ENCODE measurements at places on chromosomes 7 and 10. TPM values are rescaled to one million over a fixed set of nuclear protein-coding genes. Genes with fewer than 3 reads are reported as not detected.

The ACTR3C gene
- total RNA-seq = 31.6 TPM

The ARHGAP22 gene
- total RNA-seq = 6.6 TPM

The PGAM2 gene
- 2.1 TPM for total RNA-seq

The CREB5 gene
- 27.2 TPM for total RNA-seq

The WIPF3 gene
- total RNA-seq = 4.5 TPM

The DCLRE1C gene
- 17.0 TPM for total RNA-seq

GRCh38 chr10:62005281-62005680, 103.8 kb downstream of the ARID5B start:
- H3K36me3 ChIP-seq = no peaks in the 10 kb centered on the region
- DNase-seq = no peak
- no peaks in the 10 kb centered on the region for H3K27me3 ChIP-seq
- H3K27ac ChIP-seq = no peak overlapping the region
- peaks cover 35% of the 10 kb centered on the region for H3K4me1 ChIP-seq

GRCh38 chr10:124629415-124629814, 114.8 kb downstream of the FAM53B start:
- H3K4me3 ChIP-seq = no peak overlapping the region
- no peaks in the 10 kb centered on the region for H3K36me3 ChIP-seq
- H3K27me3 ChIP-seq = no peaks in the 10 kb centered on the region
- no peak for DNase-seq
- no peak overlapping the region for H3K27ac ChIP-seq

DNA sequence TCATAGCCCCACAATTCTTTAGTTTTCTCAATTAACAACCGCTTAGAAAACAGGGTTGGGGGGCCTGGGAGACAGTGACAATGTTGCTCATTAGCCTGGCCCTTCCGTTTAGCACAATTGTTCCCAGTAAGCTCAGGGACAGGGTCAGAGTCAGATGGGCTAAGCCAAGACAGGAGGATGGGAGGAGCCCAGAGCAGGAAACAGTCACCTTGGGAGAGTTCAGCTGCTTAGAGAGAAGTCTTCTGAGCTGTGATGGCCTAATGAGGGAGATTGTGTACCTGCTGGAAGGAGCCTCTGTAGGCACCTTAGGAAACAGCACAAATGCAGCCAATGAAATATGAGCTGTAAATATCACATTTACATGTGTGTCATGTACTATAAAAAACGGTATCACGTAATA, 35.9 kb downstream of the SVOPL start:
- H3K27ac ChIP-seq = no peak overlapping the region
- no peaks in the 10 kb centered on the region for H3K4me1 ChIP-seq
- H3K4me3 ChIP-seq = no peak overlapping the region

DNA sequence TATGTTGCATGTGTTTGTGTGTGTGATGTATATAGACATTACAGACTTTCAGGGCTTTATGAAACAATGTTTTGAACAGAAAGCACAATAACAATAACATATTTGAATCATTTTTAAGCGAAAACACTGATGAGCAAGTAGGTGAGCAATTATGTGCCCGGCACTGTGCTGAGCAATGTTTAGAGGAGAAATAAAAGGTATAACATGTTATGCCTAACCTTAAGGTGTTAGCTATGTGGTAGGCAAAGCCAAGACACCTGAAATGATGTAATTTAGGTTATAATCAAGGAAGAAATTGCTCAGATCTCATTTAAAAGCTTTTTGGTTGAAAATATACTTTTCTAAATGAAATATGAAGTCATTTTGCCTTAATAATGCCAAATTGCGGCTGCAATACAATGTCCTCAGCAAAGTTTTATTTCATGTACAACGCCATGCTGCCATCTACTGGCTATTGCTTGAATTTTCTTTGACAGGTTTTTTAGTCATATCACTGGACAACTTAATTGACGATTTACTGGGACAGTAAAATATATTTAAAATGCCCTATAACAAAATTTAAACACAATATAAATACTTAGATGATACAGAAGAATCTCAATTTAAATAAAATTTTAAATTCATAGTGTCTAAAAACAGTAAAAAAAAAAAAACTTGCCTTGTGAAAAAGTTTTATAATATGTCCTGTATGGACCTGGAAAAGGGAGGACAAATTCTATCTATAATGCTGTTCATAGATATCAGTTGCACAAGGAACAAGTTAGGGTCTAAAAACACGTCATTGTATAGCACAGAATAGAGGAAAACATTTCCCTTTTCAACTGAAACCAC, 131.1 kb upstream of the CDK1 start:
- no peak overlapping the region for H3K4me3 ChIP-seq
- H3K27ac ChIP-seq = no peak overlapping the region
- DNase-seq = peak; percentile 36
- H3K27me3 ChIP-seq = no peaks in the 10 kb centered on the region
- H3K36me3 ChIP-seq = no peaks in the 10 kb centered on the region

GRCh38 chr10:131211965-131212619, 99.4 kb downstream of the TCERG1L start:
- H3K27me3 ChIP-seq = no peaks in the 10 kb centered on the region
- no peak overlapping the region for H3K4me3 ChIP-seq
- H3K36me3 ChIP-seq = no peaks in the 10 kb centered on the region
- H3K27ac ChIP-seq = no peak overlapping the region

DNA sequence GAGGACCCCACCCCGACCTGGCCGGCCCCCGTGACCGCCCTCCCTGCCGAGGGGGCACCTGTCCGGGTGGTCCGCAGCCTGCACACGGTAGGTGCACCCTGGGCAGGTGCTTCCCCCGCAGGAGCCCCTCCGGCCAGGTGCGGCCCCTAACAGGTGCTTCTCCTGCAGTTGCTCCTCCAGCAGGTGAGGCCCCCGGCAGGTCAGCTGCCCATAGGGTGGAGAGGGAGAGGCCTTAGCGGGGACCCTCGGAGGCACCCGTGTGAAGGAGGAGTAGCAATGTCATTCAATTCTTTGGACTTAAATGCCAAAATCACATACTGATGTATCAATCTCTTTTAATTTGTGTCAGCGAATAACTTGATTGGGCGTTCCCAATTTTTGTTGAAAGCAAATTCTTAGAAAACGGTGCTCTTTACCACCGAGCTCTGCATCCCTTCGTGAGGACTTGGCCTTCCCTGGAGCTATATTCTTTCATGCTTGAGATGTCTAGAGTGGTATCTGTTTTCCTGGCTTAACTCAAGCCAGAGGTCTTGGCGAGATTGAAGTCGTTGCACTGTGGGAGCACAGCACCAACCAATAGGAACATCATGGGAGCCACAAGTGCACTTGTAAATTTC, 738 bp upstream of the NCAPG2 start:
- peak overlapping the region; percentile 83 for H3K4me3 ChIP-seq
- no peaks in the 10 kb centered on the region for H3K36me3 ChIP-seq
- peaks cover 3% of the 10 kb centered on the region for H3K4me1 ChIP-seq
- peak; percentile 34 for DNase-seq

- no peaks in the 10 kb centered on the region for H3K36me3 ChIP-seq
- no peaks in the 10 kb centered on the region for H3K27me3 ChIP-seq
- DNase-seq = no peak
- H3K4me1 ChIP-seq = no peaks in the 10 kb centered on the region
Measured at GRCh38 chr10:22489975-22490374, 144.7 kb downstream of the SPAG6 start.

DNA sequence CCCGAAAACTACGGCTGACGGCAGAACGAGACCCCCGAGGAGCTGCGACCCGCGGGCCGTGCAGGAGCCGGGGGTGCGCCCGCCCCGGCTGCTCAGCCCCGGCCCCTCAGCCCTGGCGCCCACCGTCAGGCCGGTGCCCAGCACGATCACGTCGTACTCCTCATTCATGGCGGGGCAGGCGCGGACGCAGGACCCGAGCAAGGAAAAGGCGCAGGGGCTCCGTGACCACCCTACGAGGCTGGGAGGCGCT, 218 bp downstream of the GDI2 start:
- no peak for DNase-seq
- H3K27me3 ChIP-seq = no peaks in the 10 kb centered on the region
- peaks cover 19% of the 10 kb centered on the region for H3K4me1 ChIP-seq
- H3K27ac ChIP-seq = peak overlapping the region; percentile 98
- H3K36me3 ChIP-seq = no peaks in the 10 kb centered on the region
- H3K4me3 ChIP-seq = peak overlapping the region; percentile 96

DNA sequence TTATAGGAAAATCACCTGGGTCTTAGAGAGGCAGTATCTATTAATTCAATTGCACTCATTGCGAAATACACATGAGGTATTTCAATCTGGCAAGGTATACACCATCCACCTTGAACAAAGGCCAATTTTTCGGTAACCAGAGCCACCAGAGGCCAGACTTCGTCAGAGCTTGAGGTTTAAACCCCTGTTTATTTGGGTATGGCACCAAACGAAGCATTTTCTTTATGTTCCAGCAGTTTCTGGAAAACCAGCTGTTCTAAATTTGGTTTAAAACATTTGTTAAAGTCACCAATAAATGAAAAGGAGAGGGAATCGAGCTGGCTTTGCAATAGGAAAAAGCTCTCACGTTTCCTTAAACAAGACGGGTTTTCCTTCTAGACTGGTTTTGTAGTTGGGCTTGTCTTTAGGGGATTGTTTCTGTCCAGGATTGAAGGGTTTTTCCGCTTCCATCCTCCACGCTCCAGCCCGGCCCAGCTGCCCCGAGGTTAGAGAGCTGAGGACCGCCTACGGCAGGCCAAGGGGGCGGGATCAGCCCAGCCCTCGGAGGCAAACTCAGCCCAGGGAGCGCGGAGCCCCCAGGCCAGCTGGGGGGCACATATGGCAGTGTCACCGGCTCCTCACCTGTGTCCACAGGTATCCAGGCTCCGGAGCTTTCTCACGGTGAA, 539.4 kb upstream of the MGMT start:
- no peaks in the 10 kb centered on the region for H3K27me3 ChIP-seq
- H3K36me3 ChIP-seq = no peaks in the 10 kb centered on the region
- peak; percentile 51 for DNase-seq
- no peak overlapping the region for H3K27ac ChIP-seq
- no peak overlapping the region for H3K4me3 ChIP-seq

DNA sequence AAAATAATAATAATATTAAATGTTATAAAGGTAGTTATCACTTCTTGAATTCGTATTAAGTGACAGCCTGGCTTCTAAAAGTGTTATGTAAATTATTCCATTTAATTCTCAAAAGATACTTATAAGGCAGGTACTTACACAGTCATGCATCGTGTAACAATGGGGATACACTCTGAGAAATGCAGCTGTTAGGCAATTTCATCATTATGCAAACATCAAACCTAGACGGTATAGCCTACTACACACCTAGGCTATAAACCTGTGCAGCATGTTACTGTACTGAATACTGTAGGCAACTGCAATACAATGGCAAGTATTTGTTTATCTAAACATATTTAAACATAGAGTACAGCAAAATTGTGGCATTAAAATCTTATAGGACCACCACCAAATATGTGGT, 1.5 kb downstream of the IFIT1 start:
- peaks cover 6% of the 10 kb centered on the region for H3K4me1 ChIP-seq
- peak overlapping the region; percentile 73 for H3K4me3 ChIP-seq
- H3K27me3 ChIP-seq = no peaks in the 10 kb centered on the region
- DNase-seq = no peak
